Jurkat, Clone E6-1 (cell line): ENCODE measurements at places on chromosomes 6 and 20.

DNA sequence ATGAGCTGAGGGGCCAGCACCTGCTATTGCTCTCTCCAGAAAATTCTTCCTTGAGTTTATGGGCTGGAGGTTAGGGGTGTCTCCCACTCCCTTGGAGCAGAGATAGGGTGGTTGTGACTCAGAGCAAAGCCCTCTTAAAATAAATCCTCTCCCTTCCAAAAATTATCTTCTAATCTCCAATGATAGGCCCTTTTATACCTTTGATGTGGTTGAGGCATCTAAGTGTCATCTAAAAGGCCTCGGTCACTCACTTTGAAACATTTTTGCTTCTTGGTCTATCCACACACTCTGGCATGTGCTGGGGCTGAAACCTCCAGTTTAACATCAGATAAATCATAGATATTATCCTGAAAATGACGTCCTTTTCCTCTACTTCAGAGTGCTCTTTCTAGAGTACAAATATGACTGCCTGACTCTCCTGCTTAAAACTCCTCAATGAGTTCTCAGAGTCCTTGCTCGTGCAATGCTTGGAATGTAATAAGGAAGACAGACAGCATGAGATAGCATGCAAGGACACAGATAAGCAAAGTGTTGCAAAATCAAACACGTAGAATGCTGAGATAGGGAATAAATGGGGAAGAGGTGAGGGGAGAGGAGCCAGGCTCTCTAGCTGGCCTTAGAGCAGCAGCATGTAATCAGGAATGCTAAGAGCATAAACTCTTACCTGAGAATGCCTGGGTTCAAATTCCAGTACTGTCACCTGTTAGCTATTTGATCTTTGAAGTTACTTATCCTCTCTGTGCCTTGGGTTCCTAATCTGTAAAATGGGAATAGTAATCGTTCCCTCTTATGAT is 374.1 kb upstream of the CITED2 start:
- no peak for DNase-seq

- DNase-seq: no peak
These were observed 9.3 kb upstream of the FBXO9 start for GRCh38 chr6:53055873-53056272.

DNA sequence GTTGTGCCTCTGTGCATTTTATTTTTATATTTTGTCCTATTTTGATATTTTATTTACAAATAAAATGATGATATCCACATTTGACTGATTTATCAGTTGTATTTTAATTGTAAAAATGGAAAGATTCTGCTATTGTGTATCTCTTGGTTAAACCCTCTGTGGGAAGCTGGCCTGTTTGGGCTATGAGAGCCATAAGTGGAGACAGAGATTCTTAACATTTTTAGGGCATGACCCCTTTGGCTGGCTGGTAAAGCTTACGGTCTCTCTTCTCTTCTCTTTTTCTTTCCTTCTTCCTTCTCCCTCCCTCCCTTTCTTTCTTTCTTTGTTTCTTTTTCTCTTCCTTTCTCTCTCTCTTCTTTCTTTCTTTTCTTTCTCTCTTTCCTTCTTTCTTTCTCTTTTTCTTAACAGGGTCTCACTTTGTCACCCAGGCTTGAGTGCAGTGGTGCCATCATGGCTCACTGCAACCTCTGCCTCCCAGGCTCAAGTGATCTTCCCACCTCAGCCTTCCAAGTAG is 172.3 kb upstream of the CDYL start:
- no peak for DNase-seq

DNA sequence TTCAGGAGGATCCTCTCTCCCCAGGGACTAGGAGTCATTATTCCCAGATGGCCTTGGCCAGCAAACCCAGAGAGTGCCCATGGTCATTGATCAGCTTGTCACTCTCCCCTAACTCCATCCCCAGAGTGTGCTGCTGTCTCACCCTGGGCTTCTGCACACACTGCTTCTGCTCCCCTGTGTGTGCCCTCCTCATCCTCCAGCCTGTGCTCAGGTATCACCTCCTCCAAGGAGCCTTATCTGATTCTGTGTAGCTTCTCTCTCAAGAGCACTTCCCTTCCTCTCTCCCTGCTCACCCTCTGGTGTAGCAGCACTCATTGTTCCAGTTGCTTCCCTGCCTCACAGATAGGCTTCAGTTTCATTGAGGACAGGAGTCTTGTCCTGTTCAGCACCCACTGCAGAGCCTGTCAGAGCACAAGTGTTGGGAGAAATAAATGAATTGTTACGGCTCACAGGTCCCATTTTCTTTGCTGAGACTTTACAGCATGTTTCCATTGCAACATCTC is 102.4 kb downstream of the JAG1 start:
- DNase-seq: no peak

DNA sequence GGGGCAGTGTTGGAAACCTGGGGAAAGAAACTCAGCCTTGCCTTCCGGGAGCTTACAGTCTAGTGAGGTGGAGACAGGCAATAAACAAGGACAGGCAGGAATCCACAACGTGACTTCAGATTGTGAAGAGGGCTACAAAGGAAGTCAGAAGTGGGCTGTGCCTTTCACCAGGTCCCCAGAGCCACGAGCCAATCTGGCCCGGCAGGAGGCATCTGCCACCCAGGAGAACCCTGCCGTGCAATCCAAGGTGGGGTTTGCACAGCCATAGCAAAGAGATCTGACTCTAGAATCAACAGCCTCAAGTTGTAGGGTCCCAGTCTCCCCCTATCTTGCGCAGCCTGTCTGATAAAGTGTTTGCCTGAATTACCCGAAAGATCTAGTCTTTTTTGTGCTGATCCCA is 5.5 kb downstream of the SLC32A1 start:
- no peak for DNase-seq

GRCh38 chr6:112626468-112627082 is 279.4 kb downstream of the RFPL4B start:
- no peak for DNase-seq

- no peak for DNase-seq
These were observed 19.7 kb downstream of the VAPB start for GRCh38 chr20:58408603-58409246.

DNA sequence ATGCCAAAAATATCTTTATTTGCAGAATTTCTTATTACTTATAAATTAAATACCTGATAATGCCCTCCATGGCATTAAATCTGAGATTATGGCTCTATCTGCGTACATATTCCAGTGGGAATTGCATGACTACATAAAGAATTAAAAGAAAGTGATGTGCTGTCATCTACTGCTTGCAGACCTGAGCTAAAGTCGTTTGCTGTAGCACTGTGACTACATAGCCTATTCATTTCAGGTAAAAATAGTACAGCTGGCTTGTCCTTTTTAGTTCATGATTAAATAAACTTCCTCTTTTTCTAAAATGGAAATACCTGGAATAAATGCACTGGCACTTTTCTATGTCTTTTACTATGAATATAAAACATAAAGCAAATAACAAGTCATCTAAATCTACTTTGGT is 78.1 kb downstream of the CGA start:
- no peak for DNase-seq

- DNase-seq: no peak
These were observed 358.0 kb upstream of the CITED2 start for GRCh38 chr6:139732451-139732850.

- no peak for DNase-seq
These were observed 45.6 kb downstream of the LRRN4 start for GRCh38 chr20:6008254-6008653.

- DNase-seq: no peak
These were observed 1666.3 kb downstream of the HACE1 start for GRCh38 chr6:103193413-103193812.

- DNase-seq: no peak
These were observed 25.8 kb downstream of the TBPL1 start for GRCh38 chr6:133978896-133979240.

DNA sequence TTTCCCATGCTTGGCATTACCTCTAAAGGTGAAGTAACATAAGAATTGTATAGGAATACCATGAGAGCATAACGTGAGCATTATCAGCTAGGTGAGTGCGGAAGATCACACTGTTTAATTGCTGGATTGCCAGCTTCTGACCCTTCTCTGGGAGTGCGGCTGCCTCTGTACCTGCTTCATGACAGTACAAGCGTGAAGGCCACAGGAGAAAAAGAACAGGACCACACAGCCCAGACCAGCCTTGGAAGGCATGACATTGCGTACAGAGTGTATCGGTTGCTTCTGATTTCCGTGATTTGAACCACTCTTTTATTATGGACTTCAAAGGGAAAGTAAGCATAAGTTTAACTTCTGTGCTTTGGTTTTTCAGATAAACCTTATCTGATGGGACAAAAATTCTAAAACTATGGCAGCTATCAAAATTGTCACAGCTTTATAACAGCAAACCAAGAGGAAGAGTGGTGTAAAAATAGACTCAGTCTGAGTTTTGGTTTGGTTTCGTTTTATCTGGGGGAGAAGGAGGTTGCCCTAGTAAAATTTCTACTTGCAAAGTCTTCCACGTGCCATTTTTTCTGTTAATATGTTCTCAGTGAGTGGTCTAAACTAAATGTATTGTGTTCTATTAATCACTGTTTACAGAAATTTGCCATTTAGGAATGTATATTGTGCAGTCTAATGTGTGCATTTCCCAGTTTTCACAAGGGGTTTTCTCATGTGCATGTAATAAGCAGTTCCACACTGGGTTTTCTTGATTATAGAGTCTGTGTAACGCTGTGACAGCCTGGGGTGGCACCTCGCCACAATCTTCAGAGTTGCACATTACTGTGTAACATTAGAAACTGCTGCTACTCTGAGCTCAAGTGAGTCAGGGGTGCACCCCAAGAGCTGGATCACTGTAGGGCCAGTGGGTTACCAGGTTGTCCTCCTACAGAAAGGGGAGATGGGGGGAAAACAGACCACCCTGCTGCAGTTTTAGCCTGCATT is 97.3 kb downstream of the RPP40 start:
- DNase-seq: no peak

DNA sequence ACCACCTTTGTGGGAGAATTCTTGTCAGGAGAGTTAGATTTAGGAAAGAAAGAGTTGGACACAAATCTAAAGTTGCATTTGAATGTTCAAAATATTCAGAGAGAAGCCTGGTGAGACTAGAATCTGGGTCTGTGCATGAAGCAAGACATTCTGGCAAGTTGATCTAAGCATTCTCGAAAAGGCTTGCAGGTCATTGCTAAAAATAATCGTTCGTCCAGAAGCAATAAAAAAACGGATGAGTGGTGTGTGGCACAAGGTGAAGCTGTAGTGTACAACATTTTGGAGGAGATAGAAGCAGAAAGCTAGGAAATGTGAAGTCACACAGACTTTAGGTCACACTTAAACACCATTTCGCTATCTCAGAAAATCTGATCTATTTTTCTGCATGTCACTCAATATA is 114.9 kb upstream of the IFNGR1 start:
- DNase-seq: no peak

DNA sequence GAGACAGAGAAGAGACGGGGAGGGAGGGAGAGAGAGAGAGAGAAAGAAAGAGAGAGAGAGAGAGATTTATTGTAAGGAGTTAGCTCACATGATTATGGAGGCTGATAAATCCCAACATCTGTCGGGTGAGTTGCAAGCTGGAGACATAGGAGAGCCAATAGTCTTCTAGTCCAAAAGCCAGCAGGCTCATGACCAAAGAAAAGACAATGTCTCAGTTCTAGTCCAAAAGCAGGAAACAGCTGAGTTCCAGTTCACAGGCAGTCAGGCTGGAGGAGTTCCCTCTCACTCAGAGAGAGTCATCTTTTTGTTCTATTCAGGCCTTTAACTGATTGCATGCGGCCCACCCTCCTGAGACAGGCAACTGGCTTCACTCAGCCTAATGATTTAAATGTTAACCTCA is 416.6 kb downstream of the PREX1 start:
- DNase-seq: no peak

DNA sequence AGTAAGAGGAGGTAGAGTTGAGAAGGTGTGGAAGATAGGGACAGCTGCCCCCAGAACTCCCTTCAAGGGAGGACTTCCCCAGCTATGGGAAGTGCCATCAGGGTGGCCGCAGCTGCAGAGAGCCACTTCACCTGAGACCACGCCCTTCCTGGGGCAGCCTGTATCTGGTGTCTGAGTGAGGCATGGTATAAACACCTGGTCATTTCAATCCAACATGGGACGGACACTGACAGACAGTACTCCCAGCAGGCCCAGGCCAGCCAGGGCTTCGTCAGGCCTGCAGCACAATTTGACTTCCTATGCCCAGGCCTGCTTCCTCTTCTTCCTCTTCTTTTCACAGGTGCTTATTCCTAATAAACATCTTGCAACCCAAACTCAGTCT is 4.5 kb downstream of the SOX12 start:
- DNase-seq: no peak

GRCh38 chr6:124970243-124970642 is 8.0 kb downstream of the RNF217 start:
- no peak for DNase-seq

GRCh38 chr6:136932599-136932998 is 10.5 kb downstream of the SLC35D3 start:
- DNase-seq: no peak

DNA sequence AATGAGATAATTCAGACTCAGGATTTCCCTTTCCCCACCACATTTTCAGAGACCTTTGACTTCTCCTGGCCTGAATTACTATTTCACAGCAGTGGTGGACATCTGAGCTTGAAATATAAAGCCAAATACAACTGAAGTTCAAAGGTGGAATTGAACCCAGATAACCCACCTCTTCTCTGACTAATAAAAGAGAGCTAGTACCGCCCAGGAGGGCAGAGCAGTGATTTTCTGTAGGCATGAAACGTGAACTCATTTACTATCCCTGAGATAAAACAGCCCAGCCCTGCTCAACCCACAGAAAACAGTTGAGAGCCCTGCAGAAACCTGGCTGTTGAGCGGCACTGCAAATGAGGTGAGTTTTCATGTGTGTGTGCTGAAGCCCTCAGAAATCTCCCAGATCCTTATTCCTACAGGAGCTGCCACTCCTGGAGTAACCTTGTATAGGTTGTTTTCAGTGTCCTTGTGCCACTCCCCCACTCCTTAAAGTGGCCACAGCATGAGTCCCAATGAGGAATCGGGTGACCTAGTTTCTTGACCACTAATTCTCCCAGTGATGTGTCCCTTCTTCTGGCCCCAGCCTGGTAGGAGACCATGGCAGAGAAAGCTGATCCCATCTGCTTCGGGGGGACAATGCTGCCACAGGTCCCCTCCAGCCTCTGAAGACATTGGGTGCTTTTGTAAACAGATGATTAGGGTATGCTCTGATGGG is 99.2 kb downstream of the NOL4L start:
- no peak for DNase-seq

DNA sequence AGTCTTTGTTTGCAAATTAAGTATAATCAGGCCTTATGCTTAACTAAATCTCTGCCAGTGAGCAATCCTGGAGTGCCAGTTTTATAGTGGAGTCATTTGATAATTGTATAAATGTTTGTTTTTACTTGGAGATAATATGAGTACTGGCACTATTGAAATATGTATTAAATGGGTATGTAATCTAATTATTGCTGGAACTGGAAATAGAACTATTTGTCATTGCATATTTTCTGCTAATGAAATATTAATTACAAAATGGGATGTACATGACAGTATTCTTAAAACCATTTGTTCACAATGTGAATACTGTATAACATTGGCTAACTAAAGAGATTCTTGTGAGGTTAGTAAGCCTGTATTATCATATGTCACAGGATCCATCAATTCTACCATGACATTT is 20.5 kb upstream of the LMBRD1 start:
- no peak for DNase-seq
